ENCODE measurements at places on chromosomes 2 and 18.

DNA sequence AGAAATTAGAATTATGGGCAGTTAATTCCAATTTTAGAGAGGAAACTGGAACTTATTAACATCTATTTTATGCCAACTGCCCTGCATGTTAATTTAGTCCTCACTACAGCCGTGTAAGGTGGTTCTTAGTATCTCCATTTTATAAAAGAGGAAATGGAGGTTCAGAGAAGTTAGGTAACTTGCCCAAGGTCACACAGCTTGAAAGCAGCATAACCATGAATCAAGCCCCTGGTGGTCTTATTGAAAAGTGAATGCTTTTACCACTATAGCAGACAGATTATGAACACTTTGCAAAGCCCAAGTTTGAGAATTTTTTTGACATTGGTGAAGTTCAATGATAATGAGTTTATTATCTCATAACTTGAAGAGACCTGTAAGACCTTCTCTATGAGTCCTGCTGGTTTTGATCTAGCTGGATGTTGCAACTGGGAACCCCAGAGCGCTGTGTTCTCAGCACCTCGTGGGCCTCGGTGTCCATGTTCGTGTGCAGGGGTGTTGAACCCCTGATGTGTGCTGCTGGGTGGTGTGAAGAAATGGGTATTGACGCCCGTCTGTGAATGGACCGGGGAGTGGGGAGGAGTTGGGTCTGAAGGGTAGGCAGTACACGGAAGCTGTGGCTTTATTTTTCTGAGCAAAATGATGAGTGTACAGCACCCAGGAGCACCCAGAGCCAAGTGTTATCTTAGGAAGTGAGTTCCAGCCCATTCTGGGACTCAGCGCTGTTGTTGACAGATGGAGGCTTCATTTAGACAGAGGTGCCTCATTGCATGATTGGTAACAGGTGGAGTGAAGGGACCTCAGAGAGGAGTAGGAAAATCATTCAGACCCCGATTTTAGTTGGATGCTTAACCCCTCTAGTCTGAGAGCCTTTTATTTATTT is 9.7 kb downstream of the GREB1 start:
- no peak for DNase-seq

DNA sequence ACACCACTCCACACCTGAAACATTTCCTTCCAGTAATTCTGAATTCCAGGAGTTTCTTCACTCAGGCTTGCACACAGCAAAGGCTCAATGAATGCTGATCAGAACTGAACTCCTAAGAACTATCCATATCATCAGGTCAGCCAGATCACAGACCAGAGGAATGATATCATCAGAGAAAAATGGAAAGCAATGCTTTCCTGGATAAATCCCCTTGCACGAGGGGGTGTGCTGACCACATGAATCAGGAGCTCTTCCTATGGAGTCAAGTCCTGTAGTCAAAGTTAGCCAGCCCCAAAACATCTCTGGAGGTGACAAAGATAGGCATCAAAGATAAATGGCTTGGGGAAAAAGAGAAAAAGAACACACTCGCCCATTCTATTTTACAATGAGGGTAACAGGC is 83.8 kb upstream of the ACVR2A start:
- DNase-seq: no peak

- DNase-seq: no peak
These were observed 92.8 kb upstream of the THOC1 start for GRCh38 chr18:360676-361075.

DNA sequence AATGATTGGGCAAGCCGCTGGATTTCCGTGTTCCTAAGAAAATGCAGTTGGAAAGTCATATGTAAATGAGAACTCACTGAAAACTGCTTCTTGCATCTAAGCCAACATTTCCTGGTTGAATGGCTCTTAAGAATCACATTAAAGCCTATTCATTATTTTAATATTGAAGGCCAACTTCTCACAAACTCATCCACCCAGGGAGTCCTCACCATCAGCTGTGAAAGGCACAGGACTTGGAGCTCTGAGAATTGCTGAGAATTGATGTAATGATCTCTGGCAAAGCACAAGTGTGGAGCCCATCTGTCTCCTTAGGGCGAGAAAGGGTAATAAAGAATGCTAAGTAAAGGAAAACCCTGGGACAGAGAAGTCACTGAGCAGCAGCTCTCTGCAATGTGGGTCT is 55.9 kb upstream of the APCDD1 start:
- no peak for DNase-seq

GRCh38 chr2:18159896-18160295 is 281.4 kb downstream of the KCNS3 start:
- no peak for DNase-seq

GRCh38 chr2:191922736-191923651 is 76.1 kb upstream of the CAVIN2 start:
- DNase-seq: no peak

- DNase-seq: no peak
These were observed 13.5 kb upstream of the GPR55 start for GRCh38 chr2:230938516-230939065.

GRCh38 chr2:85120363-85120762 is 12.8 kb upstream of the TCF7L1 start:
- no peak for DNase-seq

- no peak for DNase-seq
These were observed 106.8 kb upstream of the GALNT5 start for GRCh38 chr2:157150747-157151146.

DNA sequence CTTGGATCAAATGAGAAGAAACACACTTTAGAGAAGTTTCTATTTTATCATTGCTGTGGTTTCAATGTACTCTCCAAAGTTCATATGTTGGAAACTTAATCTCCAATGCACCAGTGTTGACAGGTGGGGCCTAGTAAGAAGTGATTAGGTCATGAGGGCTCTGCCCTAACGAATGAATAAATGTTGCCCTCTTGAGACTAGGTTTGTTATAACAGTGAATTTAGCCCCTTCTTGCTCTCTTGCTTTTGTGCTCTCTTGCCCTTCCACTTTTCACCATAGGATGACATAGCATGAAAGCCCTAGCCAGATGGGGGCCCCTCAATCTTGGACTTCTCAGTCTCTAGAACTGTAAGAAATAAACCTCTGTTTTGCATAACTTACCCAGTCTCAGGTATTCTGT is 664.8 kb downstream of the DCC start:
- no peak for DNase-seq

- no peak for DNase-seq
These were observed 34.0 kb downstream of the PIGN start for GRCh38 chr18:62152844-62153243.

- DNase-seq: no peak
These were observed 16.0 kb upstream of the RGPD4 start for GRCh38 chr2:107810734-107811133.

DNA sequence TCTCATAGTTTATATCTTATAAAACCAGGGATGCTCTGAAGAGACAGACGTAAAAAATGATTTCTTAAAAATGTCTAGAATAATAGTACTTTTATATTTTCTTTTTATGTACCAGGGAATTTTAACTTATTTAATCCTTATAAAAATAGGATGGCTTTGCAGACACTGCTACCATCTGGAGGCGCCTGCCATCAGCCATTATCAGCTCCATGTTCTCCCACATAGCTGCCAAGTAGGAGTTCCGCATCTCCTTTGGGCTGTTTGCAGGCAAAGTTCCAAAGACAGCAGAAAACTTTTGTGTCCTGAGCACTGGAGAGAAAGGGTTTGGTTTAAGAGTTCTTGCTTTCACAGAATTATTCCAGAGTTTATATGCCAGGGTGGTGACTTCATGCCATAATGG is 69.2 kb downstream of the MTX2 start:
- no peak for DNase-seq

- DNase-seq: no peak
These were observed 52.4 kb downstream of the FAM168B start for GRCh38 chr2:131040661-131041401.

GRCh38 chr2:231928481-231928880 is 2.3 kb upstream of the NPPC start:
- no peak for DNase-seq

DNA sequence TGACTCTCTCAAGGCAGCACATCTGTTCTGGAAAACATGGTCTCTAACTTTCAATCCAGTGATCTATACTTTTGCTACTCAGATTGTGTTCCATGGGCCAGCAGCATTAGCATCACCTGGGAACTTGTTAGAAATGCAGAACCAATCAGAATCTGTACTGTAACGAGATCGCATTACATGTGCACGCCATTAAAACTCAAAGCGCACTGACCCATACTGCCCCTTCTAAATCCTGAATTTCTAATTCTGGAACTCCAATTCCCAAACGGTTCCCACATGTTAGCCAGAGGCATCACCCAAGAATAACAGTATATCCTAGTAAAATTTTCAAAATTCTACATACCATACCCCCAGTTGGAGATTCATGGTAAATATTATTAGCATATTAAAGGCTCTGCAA is 10.5 kb upstream of the DCTN1 start:
- no peak for DNase-seq

GRCh38 chr2:173963817-173964564 is 1.2 kb downstream of the SP3 start:
- peak; percentile 83 for DNase-seq

- DNase-seq: no peak
These were observed 36.0 kb downstream of the VAPA start for GRCh38 chr18:9949861-9950260.

DNA sequence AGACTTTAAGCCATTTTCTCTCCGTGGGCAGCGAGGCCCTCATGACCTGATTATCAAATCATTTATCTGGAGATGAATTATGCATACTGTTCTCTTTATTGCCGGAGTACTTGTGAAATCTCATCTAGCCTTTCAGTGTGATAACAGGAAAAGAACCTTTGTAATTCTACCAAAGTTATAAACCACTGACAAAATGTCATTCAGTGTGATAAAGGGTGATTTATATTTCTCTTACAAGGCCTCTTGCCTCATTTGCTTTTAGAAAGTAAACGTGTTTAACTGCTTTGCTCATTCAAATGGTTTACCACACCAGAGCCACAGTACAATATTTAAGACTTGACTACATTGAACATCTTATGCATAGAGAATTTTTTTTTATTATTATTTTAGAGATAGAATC is 13.8 kb downstream of the MTCL1 start:
- DNase-seq: no peak

DNA sequence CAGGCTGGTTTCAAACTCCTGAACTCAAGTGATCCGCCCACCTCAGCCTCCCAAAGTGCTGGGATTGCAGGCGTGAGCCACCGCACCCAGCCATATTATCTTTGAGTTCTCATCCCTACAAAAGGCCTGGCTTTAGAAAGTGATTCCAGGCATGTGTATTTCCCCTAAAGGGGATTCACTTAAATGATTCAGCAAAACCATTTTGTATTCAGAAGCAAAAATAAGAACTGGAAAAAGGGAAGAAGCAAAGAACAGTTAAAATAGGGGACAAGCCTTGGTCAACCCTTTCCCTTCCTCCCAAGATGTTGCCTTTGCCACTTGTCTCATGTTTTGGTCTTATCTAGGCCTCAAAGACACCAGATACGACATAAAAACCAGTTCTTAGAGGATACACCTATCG is 10.5 kb downstream of the TM4SF20 start:
- no peak for DNase-seq

DNA sequence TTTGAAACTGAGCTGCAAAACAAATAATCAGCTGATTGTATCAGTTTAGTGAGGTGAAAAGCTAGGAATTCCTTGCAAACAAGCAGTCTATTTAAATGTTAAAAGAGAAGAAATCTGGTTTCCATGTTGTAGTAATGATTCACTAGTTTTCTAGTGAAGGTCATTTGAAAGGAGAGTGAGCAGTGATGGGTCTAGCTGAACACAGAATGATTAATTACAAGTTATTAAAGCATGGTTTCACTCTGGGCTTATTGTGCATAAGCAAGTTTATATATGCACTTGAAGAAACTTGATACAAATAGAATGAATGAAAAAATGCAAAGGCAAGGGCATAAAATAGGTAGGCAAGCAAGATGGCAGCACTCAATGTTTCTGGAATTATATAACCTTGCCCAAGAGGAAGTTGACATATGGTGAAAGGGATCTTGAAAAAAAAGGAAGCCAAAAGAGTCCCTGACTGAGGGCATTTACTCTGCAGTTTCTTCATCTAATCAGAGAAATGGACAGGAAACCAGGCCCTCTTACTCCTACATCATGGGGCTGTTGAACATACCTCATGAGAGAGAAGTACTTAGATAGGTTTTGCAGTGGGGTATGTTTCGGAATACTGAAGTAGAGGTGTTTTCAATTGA is 53.2 kb downstream of the PLCL1 start:
- DNase-seq: no peak

DNA sequence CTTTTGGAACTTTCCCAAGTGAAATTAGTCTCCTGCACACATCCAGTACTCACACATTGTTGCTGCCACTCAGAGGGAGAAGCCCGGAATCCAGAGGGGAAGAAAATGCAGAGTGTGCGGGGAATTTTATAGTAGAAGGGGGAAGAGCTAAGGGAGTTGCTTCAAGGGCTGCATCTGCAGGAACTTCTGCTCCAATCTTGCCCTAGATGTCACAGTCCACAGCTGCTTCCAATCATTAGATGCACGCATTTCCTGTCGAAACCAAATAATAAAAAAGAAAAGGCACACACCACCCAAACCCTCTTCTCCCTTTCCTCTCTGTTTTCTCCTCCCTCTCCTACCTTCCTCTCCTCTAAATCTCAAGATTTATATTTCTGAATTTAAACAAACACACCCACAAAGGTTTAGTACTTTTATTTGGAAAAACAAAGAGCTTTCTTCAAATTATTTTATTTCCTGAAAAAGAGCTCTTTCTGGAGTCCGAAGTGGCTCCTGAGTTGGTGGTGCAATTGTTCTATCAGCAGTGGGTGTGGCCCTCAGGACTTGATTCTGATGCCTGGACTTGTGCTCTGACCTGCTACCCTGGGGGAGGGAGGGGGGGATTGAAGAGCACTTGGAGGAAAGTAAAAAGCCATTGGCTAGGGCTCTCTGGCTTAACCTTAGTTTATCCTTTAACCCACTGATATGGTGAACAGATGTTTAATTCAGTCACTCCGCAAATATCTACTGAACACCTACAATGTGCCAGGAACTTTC is 72.0 kb downstream of the KCNE4 start:
- no peak for DNase-seq

- DNase-seq: no peak
These were observed 34.8 kb downstream of the TOGARAM2 start for GRCh38 chr2:29015701-29016470.

DNA sequence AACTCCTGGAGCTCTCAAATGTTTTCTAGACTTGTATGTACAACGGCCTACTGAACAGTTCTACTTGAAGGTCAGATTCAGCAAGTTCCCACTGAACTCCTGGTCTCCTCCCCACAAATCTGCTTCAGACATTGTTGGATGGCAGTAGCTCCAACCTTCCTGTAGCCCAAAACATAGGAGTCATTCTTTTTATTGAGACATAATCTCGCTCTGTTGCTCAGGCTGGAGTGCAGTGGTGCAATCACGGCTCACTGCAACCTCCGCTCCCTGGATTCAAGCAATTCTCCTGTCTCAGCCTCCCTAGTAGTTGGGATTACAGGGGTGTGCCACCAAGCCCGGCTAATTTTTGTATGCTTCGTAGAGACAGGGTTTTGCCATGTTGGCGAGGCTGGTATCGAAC is 47.3 kb downstream of the QPCT start:
- no peak for DNase-seq

GRCh38 chr2:72915907-72916742 is 1.2 kb upstream of the EMX1 start:
- no peak for DNase-seq
